ENCODE measurements at places on chromosomes 3 and 15.

DNA sequence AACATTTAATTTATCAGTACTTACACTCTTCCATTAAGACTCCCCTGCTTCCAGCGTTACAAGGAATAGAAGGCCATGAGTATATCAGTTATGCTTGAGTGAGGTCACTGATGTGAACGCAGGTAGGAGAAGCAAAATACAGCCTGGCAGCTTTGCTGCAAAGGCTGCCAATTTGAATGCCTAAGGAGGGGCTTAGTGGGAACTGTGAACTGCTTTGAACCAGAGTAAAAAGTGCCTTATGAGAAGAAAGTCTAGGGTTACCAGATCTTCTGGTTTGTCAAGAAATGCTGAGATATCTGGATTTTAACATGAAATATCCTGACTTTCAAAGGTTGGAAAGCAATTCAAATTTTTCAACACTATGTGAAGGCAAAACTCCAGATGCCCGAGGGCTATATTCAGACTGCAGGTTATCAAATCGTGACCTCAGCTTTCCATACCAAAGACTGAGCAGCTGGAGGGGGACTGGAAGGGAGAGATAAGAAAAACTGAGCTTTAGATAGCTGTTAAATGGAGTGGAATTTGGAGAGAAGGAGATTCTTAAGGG is 446.3 kb upstream of the NECTIN3 start:
- no peak for DNase-seq

- DNase-seq = no peak
Measured at GRCh38 chr15:69237718-69238117, 61.0 kb upstream of the PAQR5 start.

- no peak for DNase-seq
Measured at GRCh38 chr3:18249126-18249525, 176.0 kb downstream of the SATB1 start.

DNA sequence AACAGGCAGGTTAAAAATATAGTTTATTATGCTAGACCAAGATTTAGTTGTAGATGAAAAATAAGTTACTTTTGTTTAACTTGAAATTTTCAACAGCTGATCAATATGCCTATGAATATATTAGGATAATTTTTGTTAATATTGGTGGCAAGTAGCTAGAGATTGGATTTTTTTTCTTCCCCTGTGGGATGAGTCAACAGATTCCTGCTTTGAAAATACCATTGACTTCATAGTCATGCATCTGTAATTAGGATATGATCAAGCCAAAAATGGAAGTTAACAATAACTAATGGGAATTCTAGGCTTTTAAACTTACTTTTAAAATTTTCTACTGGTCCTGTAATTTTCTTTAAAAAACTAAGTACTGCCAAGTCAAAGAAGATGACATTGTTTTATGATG is 211.7 kb downstream of the ZIC1 start:
- DNase-seq = no peak

GRCh38 chr3:25542492-25543039 is 114.5 kb downstream of the RARB start:
- DNase-seq = no peak

DNA sequence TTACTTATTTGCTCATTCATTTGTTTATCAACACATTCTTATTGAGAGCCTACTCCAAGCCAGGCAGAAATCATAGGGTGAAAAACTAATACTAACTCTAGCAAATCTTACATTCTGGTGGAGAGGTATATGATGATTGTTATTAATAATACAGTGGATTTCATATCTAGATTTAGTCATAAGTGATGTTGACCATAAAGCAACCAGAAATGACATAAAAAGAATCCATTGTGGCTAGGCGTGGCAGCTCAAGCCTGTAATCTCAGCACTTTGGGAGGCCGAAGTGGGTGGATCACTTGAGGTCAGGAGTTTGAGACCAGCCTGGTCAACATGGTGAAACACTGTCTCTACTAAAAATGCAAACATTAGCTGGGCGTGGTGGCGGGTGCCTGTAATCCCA is 26.2 kb upstream of the IL20RB start:
- DNase-seq = no peak
